ENCODE measurements at places on chromosomes 13 and 19.

GRCh38 chr13:64684685-64685431 lies 2545.3 kb downstream of the PCDH9 start:
- DNase-seq: no peak

GRCh38 chr19:3653865-3654513 lies 27.4 kb upstream of the CACTIN start:
- no peak for DNase-seq

- DNase-seq: no peak
These were observed 7.3 kb downstream of the CD209 start for GRCh38 chr19:7739801-7740681.

DNA sequence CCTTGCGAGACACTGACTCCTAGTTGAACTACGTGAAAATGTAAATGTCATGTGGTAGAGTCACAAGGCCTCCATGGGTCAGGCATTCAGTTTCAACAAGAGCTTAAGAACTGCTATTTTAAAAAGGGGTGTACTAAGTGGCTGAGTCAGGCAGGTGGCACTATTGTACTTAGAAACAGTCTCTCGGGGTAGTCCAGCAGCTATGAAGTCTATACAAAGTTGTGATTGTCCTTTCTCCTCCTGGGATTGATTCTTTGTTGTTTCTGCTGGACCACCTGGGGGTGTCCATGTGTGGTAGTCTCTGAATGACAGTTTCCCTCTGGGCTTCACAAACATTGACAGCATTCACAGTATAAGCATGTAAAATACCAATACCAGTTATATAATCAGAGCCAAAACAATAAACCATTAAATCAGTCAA lies 33.0 kb downstream of the UGGT2 start:
- DNase-seq: no peak

DNA sequence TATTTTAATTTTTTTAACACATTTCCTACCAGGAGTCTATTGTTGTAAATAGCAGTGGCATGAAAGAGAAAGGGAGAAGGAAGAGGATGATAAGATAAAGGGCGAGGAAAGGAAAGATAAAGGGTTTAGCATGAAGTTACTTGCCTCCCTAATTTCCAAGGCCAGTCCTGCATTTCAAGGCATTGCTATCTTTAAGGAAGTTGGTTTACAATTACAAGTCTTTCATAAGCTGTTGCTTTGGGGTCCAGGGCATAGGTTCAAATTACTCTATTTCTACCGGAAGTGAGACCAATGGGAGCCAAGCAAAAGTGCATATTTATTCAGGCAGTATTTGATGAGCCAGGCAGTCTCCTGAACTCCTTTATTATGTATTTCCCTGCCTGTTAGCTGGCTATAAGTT lies 27.7 kb upstream of the UBL3 start:
- no peak for DNase-seq

DNA sequence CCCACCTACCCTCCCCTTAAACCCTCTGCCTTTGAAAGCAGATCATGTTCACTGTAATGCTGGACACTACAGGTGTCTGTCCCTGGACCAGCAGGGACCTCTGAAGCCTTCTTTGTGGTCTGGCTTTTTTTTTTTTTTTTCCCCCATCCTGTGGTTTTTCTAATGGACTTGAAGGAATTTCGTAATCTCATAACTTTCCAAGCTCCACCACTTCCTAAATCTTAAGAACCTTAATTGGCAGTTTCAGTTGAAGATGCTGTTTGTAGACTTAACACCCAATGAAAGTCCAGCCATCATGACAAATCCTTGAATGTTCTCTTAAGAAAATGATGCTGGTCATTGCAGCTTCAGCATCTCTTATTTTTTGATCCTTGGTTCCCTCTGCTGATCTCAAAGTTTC lies 45.0 kb upstream of the LRCH1 start:
- DNase-seq: no peak

DNA sequence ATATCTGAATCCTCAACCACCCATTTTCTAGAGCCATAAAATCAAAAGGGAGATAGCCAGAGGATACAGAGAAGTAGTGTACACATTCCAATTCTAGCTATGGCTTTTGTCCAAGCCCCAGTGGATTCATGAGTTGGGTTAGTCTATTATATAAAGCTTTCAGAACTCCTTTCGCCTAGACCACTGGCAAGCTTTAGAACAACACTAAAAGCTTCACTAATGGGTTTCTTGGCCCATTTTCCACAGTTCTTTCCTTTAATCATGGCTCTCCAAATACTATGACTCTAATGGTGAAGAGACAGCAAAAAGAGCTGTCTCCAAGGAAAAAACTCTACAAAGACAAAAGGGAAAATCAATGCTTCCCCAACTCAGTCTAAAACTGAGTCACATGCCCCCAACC lies 48.2 kb upstream of the SLITRK5 start:
- DNase-seq: no peak

GRCh38 chr13:47932950-47933923 lies 67.8 kb downstream of the SUCLA2 start:
- DNase-seq: no peak

DNA sequence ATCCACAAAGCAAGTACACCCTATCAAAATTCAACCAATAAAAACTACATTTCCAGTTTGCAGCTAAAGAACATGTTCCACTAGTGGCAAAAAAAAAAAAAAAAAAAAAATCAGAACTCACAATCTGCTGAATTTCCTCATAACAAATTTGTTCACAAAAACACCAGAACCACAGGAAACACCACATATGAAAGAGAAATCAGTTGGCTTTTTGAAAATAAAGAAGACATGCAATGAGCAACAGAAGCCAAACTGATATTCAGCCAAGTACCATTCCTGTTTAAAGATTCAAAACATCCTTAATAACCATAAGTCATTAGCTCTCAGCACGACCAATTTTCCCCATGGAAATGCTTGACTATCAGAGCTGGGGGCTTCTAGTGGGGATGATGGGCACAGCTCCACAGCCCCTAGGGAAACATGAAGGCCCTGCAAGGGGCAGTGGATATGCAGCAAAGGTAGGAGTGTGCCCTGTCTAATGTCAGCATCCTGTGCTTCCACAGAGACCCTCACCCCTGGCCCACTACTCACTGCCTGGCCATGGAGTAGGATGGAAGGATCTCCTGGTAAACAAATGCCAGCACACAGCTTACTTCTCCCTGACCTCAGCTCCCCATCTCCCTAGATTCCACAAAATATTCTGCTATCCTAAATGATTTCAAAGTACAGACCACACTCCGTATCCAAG lies 74.0 kb upstream of the DOCK9 start:
- no peak for DNase-seq

GRCh38 chr13:42486711-42487198 lies 87.2 kb upstream of the TNFSF11 start:
- no peak for DNase-seq

DNA sequence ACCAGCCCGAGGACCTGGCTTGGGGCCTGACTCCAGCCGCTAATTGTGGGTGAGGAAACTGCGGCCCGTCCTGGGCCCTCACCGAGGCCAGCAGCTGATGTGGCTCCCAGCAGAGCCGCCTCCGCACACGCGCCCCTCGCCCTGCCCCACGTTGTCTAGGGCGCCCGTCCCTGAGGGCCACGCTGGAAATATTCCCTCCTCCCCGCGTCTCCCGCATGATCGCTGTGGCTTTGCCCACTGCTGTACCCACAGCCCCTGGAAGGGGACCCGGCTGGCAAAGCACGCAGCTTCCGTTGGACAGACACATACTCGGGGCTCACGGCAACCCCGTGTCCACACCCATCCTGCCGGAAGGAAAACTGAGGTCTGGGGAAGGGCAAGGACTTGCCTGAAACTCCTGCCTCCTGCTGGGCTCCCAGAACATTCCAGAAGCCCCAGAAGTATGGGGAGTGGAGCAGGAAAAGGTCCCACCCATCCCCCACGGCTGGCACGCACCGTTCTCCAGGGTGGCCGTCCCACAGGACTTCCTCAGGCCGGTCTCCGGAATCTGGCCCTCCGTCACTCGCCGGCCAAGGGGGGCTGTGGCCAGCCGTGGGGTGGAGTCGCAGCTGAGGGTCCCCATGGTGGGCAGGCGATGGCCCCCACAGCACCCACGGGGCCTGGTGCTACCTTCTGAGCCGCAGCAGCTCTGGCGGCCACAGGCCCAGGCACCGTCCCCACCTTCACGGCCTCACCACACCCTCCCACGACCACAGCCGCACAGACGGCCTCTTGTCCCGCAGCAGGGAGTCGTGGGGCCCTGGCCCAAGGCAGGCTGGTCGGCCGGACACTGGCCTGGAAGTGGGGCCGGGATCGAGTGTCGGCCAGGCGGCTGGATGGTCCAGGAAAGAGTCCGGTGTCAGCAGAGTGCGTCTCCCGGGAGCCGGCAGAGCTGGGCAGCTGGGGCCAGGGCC lies 13.6 kb upstream of the SHC2 start:
- no peak for DNase-seq

DNA sequence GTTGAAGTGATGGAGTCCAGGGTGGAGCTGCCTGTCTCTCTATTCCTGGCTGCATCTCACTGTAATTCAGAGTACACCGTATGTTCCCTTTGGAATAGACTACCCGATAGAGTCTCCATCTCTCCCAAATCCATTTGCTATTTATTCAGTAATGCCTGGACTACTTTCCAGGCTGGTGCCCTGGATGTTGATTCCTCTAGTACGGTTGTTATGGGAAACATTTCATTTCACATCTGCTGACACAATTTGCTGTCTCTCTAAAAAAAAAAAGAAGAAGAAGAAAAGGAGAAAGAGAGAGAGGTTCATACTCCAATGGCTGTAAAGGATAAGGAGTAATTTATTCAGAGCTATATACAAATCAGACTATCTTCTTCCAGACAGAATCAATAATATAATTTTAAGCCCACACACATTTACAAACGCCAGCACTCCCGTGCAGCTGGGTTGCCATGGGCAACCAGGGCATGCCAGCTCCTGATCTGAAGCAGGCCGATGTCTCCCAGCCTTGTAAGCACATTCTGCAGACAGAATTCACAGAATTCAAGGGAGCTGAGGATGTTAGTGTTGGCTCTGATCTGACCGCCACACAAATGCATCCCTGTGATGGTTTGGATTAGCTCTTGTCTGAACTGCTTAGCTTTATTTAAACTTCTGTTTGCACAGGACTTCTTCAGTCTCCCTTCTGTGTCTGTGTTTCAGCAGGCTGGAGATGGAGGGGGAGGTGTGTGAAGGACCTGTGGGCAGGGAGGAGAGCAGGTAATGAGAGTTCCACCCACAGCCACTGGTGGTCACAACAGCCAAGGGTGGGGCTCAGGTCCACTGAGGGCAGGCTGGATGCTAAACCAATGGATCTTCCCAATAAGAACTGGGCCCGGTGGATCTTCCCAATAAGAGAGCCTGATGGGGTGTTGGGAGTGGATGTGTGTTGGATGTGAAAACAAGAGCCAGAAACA lies 66.0 kb downstream of the TEX26 start:
- no peak for DNase-seq

GRCh38 chr13:99055735-99056134 lies 77.9 kb upstream of the DOCK9 start:
- DNase-seq: no peak

- no peak for DNase-seq
These were observed 131.5 kb downstream of the SHISA2 start for GRCh38 chr13:25920277-25920676.

DNA sequence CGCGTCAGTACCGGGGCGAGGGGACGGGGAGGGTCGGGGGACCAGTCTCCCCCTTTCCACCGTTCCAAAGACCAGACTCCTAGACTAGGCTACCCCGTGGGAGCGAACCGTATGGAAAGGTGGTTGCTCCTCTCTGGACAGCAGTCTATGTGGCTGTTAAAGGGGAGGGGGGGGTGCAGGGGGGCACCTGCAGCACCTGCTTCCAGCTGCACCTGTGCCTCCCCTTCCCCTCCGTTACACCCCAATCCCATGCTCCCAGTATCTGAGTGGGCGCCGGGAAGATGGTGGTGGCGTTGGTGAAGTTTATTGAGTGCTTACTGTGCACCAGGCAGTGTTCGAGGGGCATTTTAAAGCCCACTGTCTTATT lies 557 bp downstream of the ZNF524 start:
- DNase-seq: no peak

GRCh38 chr13:43227721-43228120 lies 204.3 kb downstream of the DNAJC15 start:
- DNase-seq: no peak

- DNase-seq: no peak
These were observed 7.3 kb upstream of the SPACA7 start for GRCh38 chr13:112368883-112369282.

- DNase-seq: no peak
These were observed 45.2 kb downstream of the SUCLA2 start for GRCh38 chr13:47955836-47956235.

- no peak for DNase-seq
These were observed 8.6 kb downstream of the RFPL4AL1 start for GRCh38 chr19:55777528-55777927.

DNA sequence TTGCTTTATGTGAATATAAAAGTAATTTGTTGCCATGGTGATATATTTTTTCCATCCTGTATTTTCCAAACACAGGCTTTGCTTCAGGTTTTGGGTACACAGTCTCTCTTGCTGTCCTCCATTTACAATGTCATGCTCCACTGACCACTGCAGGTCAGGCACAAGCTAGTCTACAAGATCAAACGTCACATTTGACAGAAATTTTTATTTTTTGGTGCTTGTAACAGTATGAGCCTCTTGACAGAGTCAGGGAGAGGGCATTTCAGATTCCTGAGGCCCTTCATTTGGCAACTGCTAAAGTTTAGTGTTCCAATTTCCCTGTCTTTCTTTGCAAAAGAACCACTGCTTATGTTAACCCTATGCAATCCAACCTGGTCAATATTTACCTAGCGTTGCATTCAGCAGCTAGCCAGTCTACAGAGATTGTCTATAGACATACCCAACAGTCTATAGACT lies 175.0 kb downstream of the RFC3 start:
- no peak for DNase-seq

GRCh38 chr19:17323300-17323963 lies 11.2 kb downstream of the ANO8 start:
- DNase-seq: no peak

DNA sequence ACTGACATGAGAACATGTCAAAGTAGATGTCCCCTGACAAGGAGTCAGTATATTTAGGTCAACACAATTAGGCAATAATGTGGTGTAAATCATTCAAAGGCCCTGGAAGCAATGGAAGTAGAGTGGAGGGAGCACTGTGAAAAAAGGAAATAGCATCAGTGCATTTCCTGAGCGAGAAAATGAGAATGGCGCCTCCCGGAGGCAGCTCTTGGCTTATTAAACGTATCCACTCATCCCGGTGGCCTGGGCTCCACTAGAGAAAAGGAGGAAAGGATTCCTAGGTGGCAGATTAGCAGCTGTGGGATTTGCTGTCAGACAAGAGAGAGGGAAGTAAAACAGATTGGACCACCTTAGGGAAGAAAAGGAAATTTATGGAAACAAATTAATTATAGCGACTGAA lies 173.7 kb upstream of the TMTC4 start:
- no peak for DNase-seq

- DNase-seq: no peak
These were observed 757 bp downstream of the FBN3 start for GRCh38 chr19:8148410-8149260.

- DNase-seq: no peak
These were observed 11.3 kb downstream of the APBA3 start for GRCh38 chr19:3750211-3750610.

Data from stimulated activated CD4-positive, alpha-beta T cell treated with anti-CD3 and anti-CD28 coated beads, Interleukin-1b, Interleukin-23, amount 100 ng/mL, for 24 hours (primary cell).